ENCODE measurements at places on chromosomes 11 and 22.

- DNase-seq = no peak
Measured at GRCh38 chr22:17787716-17788330, 13.6 kb upstream of the BID start.

GRCh38 chr11:10407749-10408685 is 47.0 kb upstream of the AMPD3 start:
- DNase-seq = no peak

DNA sequence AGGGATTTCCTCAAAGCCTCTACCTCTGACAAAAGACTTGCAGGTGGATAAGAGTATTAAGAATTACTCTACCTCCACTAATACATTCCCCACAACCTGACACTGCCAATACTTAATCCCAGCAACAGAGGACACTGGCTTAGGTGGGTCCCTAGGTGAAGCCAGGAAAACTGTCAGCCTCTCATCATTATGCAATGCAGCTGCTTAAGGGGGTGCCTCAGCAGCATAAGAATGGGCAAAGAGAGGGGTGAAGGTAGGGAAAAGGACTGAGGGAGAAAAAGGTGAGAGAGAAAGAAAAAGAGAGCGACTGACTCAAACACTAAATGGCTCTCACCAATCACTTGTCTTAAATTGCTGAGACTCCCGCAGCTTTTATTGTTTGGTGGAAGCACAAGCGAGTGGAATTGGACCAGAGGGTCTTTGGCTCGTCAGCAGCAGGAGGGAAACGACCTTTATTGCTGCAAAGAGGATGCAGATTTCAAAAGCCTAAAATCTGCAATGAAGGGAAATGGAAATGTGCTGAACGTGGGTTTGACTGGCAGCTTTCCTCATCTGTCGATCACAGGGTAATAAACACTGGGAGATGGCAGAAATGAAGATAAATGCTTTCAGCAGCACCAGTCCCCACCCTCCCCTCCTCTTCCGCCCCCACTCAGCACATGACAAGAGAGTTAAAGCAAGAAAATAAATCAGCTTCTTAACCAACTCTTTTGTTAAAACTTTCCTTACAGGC is 64.9 kb upstream of the CHRM4 start:
- DNase-seq = no peak

- DNase-seq = no peak
Measured at GRCh38 chr22:41929418-41929810, 2.8 kb upstream of the TNFRSF13C start.

GRCh38 chr11:701741-702461 is 4.1 kb upstream of the EPS8L2 start:
- no peak for DNase-seq

Data from AG09319 (cell line).